Heart right ventricle (tissue), 16 donors: ENCODE measurements at places on chromosomes 4 and X.

DNA sequence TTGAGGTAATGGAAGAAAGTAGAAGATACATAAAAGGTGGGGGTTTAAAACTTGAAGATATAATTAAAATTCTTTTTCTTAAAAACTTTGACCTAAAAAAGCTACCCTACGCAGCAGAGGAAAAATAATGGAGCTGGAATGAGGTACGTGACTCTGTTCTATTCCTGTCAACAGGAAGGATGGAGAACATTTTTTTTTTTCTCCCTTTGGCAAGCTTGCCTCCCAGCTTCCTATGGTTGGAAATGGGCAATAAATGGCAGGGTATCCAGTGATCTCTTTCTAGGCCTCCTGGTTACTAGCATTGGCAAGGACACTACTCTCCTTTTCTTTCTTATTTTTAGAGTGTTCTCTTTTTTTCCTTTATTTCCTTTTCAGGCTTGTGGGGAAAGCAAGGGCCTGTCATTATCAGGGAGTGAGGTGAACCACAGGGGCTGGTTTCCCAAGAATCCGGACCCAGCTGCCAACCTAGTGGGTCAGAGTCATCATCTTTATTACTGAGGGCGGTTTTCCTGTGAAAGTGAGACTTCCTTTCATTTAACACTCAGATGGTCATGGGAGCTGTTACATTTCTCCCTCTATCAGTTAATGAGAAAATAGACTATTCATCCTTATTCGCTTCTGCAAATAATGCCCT, 224.6 kb downstream of the SPRY1 start:
- H3K27ac ChIP-seq, result peak overlapping the region; percentile 43
- H3K4me3 ChIP-seq, result no peak overlapping the region
- DNase-seq, result peak; percentile 11
- H3K27me3 ChIP-seq, result no peaks in the 10 kb centered on the region
- H3K36me3 ChIP-seq, result no peaks in the 10 kb centered on the region

DNA sequence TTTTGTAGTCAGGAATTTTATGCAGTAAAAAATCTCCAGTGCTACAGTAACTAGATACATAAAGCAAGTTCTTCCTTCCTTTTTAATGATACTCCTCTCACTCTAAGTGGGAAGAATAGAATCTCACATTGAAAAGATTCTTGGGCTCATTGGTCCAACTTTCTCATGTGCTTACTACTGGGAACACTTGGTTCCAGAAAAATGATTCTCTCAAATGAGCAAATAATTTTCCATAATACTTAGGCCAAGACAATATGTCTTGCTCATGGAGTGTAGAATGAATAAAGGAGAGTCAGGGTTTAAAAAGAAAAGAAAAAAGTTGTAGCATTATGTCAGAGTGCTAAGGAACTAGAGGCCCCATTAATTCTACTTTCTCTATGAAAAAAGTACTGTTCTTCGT, 197.8 kb downstream of the RASL11B start:
- H3K27me3 ChIP-seq, result no peaks in the 10 kb centered on the region
- DNase-seq, result no peak
- peaks cover 5% of the 10 kb centered on the region for H3K4me1 ChIP-seq
- no peaks in the 10 kb centered on the region for H3K36me3 ChIP-seq
- no peak overlapping the region for H3K27ac ChIP-seq
- H3K4me3 ChIP-seq, result no peak overlapping the region

GRCh38 chr4:136369073-136369472, 1163.2 kb downstream of the PCDH18 start:
- no peaks in the 10 kb centered on the region for H3K27me3 ChIP-seq
- H3K4me3 ChIP-seq, result no peak overlapping the region
- no peaks in the 10 kb centered on the region for H3K36me3 ChIP-seq

- DNase-seq, result no peak
- H3K27me3 ChIP-seq, result no peaks in the 10 kb centered on the region
- no peak overlapping the region for H3K27ac ChIP-seq
- no peaks in the 10 kb centered on the region for H3K4me1 ChIP-seq
- no peak overlapping the region for H3K4me3 ChIP-seq
These were observed 15.1 kb upstream of the FGFR3 start for GRCh38 chr4:1777822-1778641.

DNA sequence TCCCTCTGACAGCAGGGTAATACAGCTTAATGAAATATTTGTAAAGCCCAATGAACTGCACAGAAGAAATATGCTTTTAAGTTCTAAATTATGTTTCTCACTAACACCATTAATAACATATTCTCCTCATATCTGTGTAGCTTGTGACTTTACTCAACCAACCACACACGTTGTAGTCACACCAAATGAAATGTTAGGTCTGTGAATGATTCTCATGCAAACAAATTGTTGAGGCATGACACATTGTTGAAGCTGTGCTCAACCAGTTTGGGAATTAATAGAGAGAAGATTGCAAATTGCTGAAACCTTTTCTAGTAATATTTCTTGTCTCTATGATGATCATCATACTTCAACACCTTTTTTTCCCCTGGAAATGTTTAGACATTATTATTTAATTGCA, 645.9 kb downstream of the PCDH7 start:
- DNase-seq, result no peak
- H3K4me3 ChIP-seq, result no peak overlapping the region
- H3K27me3 ChIP-seq, result no peaks in the 10 kb centered on the region

DNA sequence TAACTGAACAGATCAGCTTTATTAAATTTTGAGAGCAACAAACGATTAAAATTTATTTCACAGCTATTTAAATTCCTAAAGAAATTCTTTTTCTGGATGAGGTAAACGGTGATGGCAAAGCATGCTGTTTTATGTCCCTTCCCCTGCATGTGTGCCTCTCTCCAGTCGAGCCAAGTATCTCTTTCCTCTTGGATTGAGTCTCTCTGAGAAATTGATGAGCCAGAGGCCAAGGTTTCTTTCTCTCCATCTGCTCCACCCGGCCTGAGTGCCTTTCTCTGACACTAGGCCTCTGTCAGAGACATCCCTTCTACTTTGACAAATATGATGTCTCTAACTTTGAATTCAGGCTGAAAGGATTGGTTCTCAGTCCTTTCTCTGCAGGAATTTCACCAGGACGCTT, 42.6 kb upstream of the PARM1 start:
- H3K4me3 ChIP-seq, result no peak overlapping the region
- no peaks in the 10 kb centered on the region for H3K27me3 ChIP-seq
- no peaks in the 10 kb centered on the region for H3K4me1 ChIP-seq
- no peak for DNase-seq
- no peaks in the 10 kb centered on the region for H3K36me3 ChIP-seq

DNA sequence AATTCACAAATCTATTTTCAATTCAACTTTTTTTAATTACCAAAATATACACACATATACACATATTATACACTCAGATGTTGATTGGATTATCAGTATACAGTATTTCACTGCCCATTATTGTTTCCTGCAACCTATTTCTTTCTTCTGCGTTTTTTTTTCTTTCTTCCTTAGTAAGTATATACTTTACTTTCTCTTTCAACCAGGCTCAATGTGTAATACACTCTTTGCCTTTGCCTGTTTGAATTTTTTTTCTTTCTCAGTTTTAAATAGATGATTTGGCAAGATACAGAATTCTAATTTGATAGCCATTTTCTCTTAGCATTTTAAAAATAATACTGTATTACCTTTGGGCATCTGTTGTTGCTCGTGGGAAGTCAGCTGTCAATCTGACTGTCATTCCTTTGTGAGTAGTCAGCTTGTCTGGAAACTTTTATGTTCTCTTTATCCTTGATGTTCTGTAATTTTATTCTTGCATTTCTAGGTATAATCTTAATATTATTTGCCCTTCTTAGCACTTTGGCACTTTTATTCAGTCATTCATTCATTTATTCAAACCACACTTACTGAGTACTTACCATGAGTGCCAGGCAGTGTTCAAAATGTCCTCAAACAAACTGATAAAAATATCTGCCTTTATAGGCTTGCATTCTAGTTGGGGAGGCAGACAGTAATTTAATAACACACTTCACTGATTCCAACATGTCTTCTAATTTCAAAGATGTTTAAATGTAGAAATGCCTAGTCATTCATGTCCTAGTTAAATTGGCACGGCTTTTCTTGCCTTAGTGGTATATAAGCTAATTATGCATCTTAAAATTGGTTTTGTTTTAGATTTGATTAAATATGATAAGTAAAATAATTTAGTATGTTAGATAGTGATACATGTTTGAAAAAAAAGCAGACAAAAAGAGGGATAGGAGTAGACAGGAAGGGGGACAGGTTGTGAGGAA, 3.7 kb downstream of the USP38 start:
- H3K27ac ChIP-seq, result no peak overlapping the region
- H3K4me1 ChIP-seq, result peaks cover 43% of the 10 kb centered on the region
- H3K27me3 ChIP-seq, result no peaks in the 10 kb centered on the region

DNA sequence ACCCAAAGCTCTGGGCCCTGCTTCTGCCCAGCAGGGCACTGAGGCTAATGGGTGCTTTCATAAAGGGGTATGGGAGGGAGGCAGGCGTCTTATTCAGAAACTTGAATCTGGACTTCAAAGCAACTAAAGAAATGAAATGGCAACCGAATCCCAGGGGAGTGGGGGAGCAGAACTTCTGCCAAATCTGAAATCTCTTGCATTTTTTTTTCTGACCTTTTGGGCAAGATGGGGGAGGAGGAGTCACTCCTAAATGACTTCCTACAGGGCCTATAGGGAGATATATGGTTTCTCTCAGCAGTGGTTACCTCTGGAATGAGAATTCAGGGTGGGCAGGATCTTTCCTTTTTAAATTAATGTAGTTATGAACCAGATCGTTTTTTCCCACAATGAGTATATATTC, 30.6 kb upstream of the KIAA1210 start:
- H3K4me3 ChIP-seq, result no peak overlapping the region
- no peaks in the 10 kb centered on the region for H3K36me3 ChIP-seq
- peaks cover 36% of the 10 kb centered on the region for H3K27me3 ChIP-seq
- H3K27ac ChIP-seq, result no peak overlapping the region
- DNase-seq, result no peak

- peaks cover 6% of the 10 kb centered on the region for H3K27me3 ChIP-seq
- H3K4me3 ChIP-seq, result no peak overlapping the region
- no peaks in the 10 kb centered on the region for H3K36me3 ChIP-seq
- H3K4me1 ChIP-seq, result no peaks in the 10 kb centered on the region
- DNase-seq, result no peak
These were observed 22.7 kb downstream of the TENM3 start for GRCh38 chr4:182265881-182266280.

DNA sequence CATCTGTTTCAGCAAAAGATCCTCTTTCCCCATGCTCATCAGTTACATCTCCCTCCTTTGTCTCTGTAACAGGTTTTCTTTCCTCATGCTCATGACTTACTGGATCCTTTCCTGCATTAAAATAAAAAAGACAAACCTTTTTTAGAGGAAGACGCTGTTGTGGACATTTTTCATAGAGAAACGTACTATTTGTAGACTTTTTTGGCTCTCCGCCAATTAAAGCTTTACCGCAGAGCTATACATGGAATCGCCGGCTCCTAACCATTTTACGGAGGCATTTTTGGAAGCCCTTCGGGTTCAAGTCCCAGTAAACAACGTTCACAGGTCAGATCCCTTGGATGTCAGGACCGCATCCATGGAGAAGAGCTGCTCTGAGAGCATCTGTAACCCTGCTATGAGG, 1.3 kb downstream of the FAM9C start:
- H3K27ac ChIP-seq, result no peak overlapping the region
- DNase-seq, result no peak
- H3K36me3 ChIP-seq, result no peaks in the 10 kb centered on the region

- H3K4me3 ChIP-seq, result no peak overlapping the region
- H3K4me1 ChIP-seq, result no peaks in the 10 kb centered on the region
- H3K27ac ChIP-seq, result peak overlapping the region; percentile 22
These were observed 29.6 kb downstream of the PDK3 start for GRCh38 chrX:24494647-24495075.

DNA sequence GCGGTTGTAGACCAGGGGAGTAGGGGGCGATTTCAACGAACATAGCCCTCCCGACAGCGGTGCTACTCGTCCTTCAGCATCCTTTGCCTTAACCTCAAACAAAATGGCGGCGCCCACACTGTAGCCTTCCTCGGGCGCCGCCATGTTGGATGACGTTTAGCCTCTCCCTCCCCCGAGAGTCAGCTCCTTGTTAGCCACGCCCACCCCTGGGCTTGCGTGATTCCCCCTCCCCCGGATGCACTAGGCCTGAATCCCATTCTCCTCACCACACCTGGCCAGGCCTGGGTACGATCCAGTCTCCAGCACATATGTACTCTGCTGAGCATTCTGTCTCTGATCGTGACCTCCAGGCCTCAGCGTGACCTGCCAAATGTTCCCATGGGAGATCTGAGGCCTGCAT, 49.0 kb upstream of the ZNF157 start:
- DNase-seq, result peak; percentile 24
- H3K36me3 ChIP-seq, result no peaks in the 10 kb centered on the region
- no peak overlapping the region for H3K4me3 ChIP-seq
- no peaks in the 10 kb centered on the region for H3K4me1 ChIP-seq

DNA sequence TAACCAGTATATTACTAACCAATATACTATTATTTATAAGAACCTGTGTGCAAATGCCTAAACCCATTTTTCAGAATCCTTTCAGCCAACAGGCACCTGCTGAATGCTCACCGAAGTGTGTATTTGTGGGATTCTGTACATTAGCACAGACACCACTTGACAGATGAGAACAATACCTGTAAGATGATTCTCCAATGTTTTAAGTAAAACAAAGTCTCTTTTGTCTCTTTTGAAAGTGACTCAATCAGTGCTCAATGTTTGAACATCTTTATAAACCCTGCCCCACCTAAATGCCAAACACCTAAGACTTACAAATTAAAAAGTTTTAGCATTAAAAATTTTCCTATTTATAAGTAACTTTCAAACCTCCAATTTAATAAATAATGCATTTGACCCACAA, 763 bp downstream of the ASB9 start:
- no peak overlapping the region for H3K27ac ChIP-seq
- no peak overlapping the region for H3K4me3 ChIP-seq
- no peaks in the 10 kb centered on the region for H3K27me3 ChIP-seq
- no peak for DNase-seq
- H3K4me1 ChIP-seq, result no peaks in the 10 kb centered on the region

GRCh38 chr4:146998157-146998556, 52.5 kb upstream of the TTC29 start:
- H3K4me3 ChIP-seq, result no peak overlapping the region
- H3K27me3 ChIP-seq, result no peaks in the 10 kb centered on the region
- H3K4me1 ChIP-seq, result no peaks in the 10 kb centered on the region
- no peak overlapping the region for H3K27ac ChIP-seq
- H3K36me3 ChIP-seq, result no peaks in the 10 kb centered on the region
- DNase-seq, result no peak
